ENCODE measurements at places on chromosomes 4 and X.

DNA sequence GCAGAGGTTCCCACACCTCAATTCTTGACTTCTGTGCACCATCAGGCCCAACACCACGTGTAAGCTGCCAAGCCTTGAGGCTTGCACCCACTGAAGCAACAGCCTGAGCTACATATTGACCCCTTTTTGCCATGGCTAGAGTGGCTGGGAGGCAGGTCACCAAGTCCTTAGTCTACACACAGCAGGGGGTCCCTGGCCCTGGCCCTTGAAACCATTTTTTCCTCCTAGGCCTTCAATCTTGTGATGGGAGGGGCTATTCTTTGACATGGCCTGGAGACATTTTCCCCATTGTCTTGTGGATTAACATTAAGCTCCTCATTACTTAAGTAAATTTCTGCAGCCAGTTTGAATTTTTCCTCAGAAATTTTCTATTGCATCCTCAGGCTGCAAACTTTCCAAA, 336.6 kb downstream of the IL15 start:
- no peak for DNase-seq

GRCh38 chr4:17376205-17376604, 135.7 kb downstream of the QDPR start:
- DNase-seq = no peak

- no peak for DNase-seq
These were observed 173.8 kb downstream of the MSN start for GRCh38 chrX:65841263-65841662.

- no peak for DNase-seq
These were observed 30.9 kb upstream of the FAM156A start for GRCh38 chrX:52988985-52989917.

- DNase-seq = peak; percentile 6
These were observed 916.7 kb downstream of the TECRL start for GRCh38 chr4:63492515-63492914.

DNA sequence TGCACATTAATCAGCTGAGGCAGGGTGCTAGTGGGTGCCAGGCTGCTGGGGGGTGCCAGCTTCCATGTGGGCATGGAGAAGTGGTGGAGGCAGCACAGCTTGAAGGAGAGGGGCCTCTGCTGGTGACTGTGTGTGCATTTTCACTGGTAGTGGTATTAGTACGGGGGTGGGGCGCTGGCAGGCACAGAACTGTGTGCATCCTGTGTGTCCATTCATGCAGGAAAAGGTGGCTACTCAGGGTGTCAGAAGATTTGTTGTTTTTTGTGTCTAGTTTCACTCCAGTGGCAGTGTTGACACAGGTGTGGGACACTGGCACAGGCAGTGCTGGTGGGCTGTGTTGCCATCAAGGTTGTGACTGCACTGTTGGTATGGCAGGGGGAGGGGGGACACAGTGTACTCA, 1303.6 kb downstream of the FAM133A start:
- DNase-seq = no peak

DNA sequence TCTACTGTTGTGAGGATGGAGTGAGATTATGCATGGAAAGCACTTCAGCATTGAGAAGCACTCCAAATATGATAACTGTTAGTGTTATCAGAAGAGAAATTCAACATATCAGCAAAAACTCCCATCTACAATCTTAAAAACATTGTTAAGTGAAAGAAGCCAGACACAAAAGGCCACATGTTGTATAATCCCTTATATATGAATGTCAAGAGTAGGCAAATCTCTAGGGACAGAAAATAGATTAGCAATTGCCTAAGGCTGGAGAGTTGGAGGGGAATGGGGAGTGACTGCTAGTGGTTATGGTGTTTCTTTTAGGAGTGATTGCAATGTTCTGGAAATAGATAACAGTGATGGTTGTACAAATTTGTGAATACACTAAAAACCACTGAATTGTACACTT, 122.5 kb upstream of the LNX1 start:
- DNase-seq = no peak

GRCh38 chr4:18571301-18571761, 549.8 kb upstream of the LCORL start:
- DNase-seq = no peak

DNA sequence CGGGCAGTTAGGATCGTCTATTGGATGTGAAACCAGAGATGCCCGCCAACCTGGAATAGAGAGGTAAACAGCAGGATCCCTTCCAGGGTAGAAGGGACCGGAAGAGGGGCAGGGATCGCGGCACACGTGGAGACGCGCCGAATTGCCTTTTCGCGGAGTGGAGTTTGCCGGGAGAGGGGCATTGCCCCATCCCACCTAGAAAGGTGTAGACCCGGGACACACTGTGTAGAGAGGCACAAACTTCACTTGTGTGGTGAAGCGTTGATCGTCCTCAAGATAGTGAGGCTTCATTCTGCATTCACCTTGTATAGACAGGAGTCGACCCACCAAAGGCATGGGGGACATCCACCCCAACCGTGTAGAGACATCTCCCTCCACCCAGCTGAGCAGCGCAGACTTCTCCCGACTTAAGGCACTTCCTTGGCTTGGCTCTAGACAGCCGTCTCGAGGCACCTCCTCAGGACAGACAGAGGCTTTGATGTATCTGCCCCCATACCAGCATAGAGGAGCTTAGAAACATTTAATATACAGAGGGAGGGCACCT, 410 bp downstream of the GNL3L start:
- DNase-seq = no peak

DNA sequence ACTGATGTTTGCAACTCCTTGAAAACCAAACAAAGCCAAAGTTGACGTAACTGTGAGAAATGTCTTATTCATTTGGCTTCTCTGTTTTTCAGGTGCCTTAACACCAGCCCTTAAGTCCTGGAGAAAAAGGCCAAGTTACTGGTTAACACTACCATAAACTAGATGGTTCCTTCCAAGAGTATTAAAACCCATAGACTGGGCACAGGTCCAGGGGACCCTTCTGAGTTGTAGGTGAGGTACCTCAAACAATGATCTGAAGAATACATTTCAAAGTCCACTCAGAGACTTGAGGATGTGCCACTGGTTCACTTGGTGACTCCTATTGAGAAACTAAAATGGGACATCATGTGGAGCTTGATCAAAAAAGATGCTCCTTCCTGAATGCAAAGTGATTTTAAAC, 87.0 kb downstream of the NKX6-1 start:
- no peak for DNase-seq

- DNase-seq = peak; percentile 64
These were observed 41.8 kb downstream of the FNIP2 start for GRCh38 chr4:158810487-158811215.

- DNase-seq = no peak
These were observed 46.4 kb upstream of the FGG start for GRCh38 chr4:154658680-154659405.

GRCh38 chr4:61067381-61067780, 132.7 kb upstream of the ADGRL3 start:
- DNase-seq = no peak

DNA sequence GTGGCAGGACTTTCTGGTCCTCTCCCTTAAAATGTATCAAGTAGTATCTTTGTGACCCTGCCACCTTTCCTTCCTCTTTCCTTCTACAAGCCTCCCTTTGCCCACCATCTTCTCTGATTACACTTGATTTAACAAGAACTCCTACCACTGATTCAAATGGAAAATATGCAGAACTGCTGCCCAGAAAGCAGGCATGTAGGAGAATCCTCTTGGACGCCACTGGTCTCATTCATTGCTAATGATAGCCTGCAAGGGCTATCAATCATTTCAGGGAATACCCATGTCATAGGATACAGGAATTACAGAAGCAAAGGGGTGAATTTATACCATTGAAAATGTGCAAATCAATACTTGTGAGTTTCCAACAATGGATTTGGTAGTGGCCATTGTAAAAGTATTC, 294.6 kb upstream of the NRK start:
- no peak for DNase-seq

GRCh38 chr4:71857713-71858451, 74.0 kb upstream of the GC start:
- no peak for DNase-seq

DNA sequence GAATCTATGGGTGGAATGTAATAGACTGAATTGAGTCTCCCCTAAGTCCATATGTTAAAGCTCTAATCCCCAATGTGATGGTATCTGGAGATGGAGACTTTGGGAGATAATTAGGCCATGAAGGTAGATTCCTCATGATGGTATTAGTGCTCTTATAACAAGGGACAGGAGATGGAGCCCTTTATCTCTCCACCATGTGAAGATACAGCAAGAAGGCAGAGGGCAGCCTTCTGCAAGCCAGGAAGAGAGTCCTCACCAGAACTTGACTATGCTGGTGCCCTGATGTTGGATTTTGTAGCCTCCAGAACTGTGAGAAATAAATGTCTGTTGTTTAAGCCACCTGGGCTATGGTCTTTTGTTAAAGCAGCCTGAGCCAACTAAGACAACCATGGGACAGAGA, 76.4 kb upstream of the F8A3 start:
- DNase-seq = no peak

- DNase-seq = no peak
These were observed 238.7 kb upstream of the NR3C2 start for GRCh38 chr4:148680884-148681283.

DNA sequence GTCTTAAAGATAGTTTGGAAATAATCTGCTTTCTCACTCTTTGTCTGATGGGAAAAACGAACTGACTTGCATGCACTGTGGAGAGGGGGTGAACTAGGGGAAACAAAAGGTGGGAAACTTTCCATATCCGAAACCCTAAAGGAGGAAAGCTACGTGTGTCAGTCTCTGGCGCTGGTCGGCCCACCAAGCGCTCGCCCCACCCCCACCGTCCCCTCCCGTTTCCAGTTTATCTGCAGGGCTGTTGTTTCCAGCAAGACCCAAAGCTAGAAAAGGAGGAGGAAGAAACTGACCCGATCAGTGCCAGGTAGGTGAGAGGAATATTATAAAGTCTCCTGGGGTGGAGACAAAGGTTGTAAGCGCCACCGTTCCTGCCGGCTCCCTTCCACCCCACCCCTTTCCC, 552 bp downstream of the TCEAL9 start:
- DNase-seq = no peak

GRCh38 chrX:41412261-41413081, 34.7 kb upstream of the NYX start:
- no peak for DNase-seq

DNA sequence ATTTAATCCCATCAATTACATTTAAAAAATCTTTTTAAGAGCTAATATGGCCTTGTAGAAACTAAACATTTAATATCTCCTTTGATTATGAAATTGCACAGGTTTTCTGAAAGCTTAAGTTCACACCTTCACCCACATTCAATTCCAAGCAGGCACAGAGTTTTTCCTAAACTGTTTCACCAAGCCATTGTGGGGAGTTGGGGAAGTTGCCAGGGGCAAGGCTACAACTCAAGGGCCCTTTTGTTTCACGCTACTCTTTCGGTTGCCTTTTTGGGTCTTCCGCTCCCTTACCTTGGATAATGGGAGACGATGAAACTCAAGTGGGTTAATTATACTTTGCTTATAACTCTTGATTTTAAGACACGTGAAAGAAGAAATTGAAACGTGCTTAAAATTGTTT, 33.3 kb downstream of the APBB2 start:
- no peak for DNase-seq

DNA sequence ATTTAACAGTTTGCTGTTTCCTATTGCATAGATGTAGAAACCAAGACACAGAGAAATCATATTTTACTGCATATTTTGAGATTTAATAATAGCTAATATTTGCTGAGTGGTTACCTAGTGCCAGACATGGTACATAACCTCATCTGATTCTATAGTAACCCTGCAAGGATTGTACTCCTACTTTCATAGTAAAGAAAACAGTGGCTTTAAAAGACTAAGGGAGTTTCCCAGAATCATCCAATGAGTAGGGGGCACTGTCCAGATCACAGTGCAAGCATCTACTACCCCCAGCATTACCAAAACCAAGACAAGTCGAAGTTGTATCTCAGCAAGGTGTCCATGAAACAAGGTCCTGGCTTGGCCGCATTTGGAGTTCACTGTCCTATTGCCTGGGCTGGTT, 224.5 kb upstream of the TENM3 start:
- DNase-seq = no peak

- DNase-seq = no peak
These were observed 288.3 kb downstream of the ARHGAP24 start for GRCh38 chr4:85763202-85763601.

- no peak for DNase-seq
These were observed 20.2 kb downstream of the CCNG2 start for GRCh38 chr4:77177199-77177598.

GRCh38 chr4:94802091-94802490, 44.3 kb downstream of the BMPR1B start:
- no peak for DNase-seq

DNA sequence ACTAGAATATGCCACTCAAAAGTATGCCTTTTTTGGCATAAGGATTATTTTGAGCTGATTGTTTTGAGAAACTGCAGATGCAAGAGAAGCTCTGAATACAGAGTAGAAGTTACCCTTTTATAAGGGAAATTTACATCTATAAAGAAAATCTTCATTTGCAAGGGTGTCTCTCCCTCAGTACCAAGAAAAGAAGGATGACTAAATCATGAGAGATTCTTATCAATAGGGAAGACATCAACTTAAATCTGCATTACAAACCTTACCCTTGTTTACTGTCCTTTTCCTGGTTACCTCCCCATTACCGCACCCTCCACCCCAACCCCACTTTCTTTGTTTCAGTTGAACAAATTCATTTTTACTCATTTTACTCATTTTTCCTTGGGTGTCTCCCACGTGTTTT, 62.5 kb downstream of the RLIM start:
- no peak for DNase-seq

DNA sequence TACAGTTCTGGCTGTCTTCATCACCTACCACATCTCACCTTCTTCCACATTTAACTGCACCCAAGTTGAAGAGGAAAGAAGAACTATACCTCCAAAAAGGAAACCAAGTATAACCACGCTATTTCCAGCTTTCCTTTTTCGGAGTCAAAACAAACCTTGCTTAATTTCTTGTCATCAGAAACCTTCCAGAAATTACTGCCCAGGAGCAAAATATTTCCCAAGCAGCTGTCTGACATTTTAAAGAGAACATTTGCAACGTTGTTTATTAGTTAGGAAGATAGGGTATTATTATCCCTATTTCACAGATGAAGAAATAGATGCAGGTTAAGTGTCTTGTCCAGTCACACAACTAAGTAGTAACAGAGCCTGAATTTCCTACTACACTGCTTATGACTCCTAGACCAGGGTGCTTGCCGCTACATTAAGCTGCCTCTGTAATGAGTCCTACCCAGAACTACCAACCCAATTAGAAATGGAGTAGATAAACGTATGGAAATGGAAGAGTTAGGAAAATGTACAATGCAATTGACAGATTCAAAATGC, 2.2 kb upstream of the ACSL4 start:
- DNase-seq = no peak
